ENCODE measurements at places on chromosomes 3 and 15.

DNA sequence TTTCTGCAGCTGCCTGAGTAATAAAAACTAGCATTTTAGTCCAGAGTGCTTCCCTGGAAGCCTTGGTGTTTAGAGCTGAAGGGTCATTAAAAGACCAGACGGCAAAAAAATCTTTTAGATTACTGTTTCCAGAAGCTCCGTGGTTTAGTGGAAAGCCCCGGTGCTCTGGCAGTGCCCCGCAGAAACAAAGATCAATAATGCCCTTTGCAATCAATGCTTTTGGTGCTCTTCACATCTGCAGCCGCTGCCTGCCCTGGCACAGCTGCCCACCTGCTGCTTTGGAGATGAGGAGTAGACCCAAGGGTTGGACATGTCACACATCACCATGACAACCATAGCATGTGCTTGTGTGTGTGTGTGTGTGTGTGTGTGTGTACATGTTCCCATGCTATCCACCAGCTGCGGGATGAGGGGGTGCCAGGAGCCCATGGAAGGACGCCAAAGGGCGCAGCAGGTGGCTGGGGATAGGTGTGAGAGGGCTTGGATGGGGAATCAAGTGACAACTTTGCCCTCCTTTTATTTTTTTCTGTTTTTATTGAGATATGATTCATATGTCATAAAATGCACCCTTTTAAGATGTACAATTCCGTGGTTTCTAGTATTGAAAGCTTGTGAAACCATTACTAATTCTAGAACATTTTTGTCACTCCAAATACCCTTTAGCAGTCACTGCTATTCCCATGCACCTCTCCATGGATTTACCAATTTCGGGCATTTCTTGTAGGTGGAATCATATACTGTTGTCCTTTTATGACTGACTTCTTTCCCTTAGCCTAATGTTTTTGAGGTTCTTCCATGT, 75.7 kb upstream of the KLHL25 start:
- no peak for DNase-seq

DNA sequence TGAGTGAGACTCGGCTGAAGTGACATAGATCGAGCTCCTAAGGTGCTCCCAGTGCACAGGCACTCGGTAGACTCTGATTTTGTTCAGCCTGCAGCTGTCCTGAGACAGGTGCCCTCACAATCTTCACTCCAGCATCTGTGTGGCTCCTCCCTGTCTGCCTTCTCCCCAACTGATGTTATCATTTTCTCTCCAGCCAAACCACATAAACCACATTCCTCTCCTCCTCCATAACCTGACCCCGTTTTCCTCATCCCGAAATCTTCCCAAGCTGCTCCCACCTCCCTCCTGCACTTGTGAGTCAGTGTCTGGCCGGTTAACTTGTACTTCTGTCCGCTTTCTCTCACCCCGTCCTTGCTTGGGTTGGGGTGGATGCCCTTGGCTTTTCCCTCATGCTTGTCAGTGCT, 93.3 kb upstream of the HACD2 start:
- DNase-seq, result no peak

GRCh38 chr3:55455915-55456314, 31.2 kb downstream of the WNT5A start:
- no peak for DNase-seq

DNA sequence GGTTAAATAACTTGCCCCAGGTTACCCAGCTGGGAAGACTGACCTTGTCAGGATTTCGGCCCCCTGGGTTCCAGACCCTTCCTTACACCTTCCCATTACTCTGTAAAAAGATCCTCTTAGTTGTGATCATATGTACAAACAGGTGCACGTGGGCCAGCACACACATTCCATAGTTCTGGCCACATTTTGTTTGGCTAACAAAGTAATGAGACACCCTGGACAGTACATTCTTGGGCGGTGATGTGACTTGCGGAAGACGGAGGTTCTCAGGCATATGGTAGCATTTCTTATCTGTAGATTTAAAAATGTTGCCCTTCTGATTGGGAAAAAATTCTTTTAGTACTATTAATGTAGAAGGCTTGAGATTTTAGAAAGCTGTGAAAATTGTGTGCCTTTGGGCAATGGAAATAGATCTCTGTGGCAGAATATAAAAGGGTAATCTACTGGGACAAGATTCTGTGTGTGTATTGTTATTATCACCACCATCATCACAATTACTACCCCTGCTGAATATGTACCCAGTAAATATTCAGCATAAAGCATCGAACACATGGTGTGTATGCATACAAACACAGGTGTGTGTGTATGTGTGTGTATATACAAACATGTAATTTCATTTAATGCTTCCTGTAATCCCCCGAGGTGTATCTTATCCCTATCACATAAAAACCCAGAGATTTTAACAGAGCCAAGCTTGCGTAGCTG, 205.4 kb upstream of the UBE2E1 start:
- DNase-seq, result no peak

All from stimulated activated CD8-positive, alpha-beta memory T cell treated with anti-CD3 and anti-CD28 coated beads, Interleukin-4, amount 100 ng/mL, for 1 hour (primary cell).